ENCODE measurements at places on chromosomes 7 and 10. TPM values are rescaled to one million over a fixed set of nuclear protein-coding genes. Genes with fewer than 3 reads are reported as not detected.

- H3K27ac ChIP-seq, result no peak within 1 kb of the TSS
- H3K4me3 ChIP-seq, result peak within 1 kb of the TSS; percentile 61
- H3K4me1 ChIP-seq, result peaks cover 7% of the 10 kb centered on the region
- no peaks in the 10 kb centered on the region for H3K36me3 ChIP-seq
Measured at GRCh38 chr10:115093286-115093775, at the start of gene ATRNL1. Gene ATRNL1, plus strand, starts transcription at chr10:115093365. Its CDS starts 386 bp downstream, at chr10:115093751.

The BTBD16 gene
- total RNA-seq, result not detected

The CHAT gene
- total RNA-seq, result not detected

GRCh38 chr7:36966039-36966438 lies 241.7 kb upstream of the AOAH start:
- no peaks in the 10 kb centered on the region for H3K27me3 ChIP-seq
- no peak overlapping the region for H3K4me3 ChIP-seq
- no peak overlapping the region for H3K27ac ChIP-seq
- DNase-seq, result no peak

- H3K27ac ChIP-seq, result no peak overlapping the region
- H3K27me3 ChIP-seq, result peaks cover 4% of the 10 kb centered on the region
- H3K36me3 ChIP-seq, result no peaks in the 10 kb centered on the region
- no peak overlapping the region for H3K4me3 ChIP-seq
- DNase-seq, result no peak
Measured at GRCh38 chr7:1721047-1721690, 51.1 kb downstream of the ELFN1 start.

DNA sequence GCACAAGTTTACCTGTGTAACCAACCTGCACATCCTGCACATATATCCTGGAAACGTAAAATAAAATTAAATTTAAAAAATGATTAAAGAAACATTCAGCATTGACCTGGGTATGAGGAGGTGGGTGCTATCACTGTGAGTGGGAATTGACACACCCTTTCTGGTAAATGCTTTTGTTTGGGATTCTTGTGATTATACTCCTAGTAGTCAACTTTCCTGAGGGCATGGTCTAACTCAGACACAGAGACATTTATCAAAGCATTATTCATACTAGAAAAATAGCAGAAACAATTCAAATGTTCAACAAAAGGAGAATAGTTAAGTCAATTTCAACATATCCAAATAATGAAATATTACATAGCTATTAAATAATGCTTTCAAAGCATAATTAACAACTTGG lies 44.2 kb downstream of the CNNM2 start:
- H3K36me3 ChIP-seq, result no peaks in the 10 kb centered on the region
- H3K27me3 ChIP-seq, result no peaks in the 10 kb centered on the region
- H3K4me1 ChIP-seq, result no peaks in the 10 kb centered on the region
- H3K27ac ChIP-seq, result no peak overlapping the region

DNA sequence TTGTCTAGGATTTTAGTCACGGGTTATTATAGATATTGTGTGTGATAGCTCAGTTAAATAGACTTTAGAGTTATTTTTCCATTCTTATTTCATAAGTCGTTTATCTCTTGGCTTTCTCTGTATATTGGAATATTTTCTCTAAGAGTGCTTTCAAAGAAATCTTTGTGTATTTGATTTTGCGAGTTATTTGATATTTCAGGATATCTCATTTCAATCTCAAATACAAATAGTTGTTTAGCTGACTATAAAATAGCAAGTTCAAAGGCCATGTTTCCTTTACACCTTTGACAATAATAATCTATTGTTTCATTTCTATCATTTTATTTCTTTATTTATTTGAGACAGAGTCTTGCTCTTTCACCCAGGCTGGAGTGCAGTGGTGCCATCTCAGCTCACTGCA lies 55.9 kb downstream of the STK31 start:
- H3K27ac ChIP-seq, result no peak overlapping the region
- H3K27me3 ChIP-seq, result peaks cover 2% of the 10 kb centered on the region
- no peak for DNase-seq
- no peaks in the 10 kb centered on the region for H3K4me1 ChIP-seq
- H3K36me3 ChIP-seq, result no peaks in the 10 kb centered on the region
